Sciatic nerve (tissue), 2 donors: ENCODE measurements at places on chromosomes 12 and 14.

- DNase-seq = no peak
Observed at GRCh38 chr12:116647813-116648212, 88.6 kb downstream of the MAP1LC3B2 start.

GRCh38 chr12:113222730-113223531 lies 1.7 kb downstream of the TPCN1 start:
- DNase-seq = no peak

- DNase-seq = no peak
Observed at GRCh38 chr12:118065380-118065779, 4.4 kb upstream of the WSB2 start.

- DNase-seq = no peak
Observed at GRCh38 chr14:95290871-95291431, 28.8 kb downstream of the CLMN start.

- no peak for DNase-seq
Observed at GRCh38 chr14:39974036-39974435, 541.8 kb upstream of the FBXO33 start.

- DNase-seq = no peak
Observed at GRCh38 chr14:103279142-103280025, 54.7 kb upstream of the EIF5 start.

GRCh38 chr12:55931780-55932550 lies 1.0 kb downstream of the DGKA start:
- peak; percentile 81 for DNase-seq

DNA sequence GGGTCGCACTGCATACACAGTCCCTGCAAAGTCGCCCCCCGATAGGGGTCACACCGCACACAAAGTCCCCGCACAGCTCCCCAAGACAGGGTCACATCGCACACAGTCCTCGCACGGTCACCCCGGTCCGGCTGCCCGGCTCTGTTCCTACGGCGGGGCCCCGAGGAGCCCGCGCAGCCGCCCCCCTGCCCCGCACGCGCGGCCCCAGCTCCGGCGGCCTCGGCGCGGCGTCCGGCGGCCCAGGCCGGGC lies 300 bp downstream of the SSH1 start:
- DNase-seq = peak; percentile 70

- DNase-seq = no peak
Observed at GRCh38 chr14:74574706-74575105, 37.3 kb downstream of the LTBP2 start.

DNA sequence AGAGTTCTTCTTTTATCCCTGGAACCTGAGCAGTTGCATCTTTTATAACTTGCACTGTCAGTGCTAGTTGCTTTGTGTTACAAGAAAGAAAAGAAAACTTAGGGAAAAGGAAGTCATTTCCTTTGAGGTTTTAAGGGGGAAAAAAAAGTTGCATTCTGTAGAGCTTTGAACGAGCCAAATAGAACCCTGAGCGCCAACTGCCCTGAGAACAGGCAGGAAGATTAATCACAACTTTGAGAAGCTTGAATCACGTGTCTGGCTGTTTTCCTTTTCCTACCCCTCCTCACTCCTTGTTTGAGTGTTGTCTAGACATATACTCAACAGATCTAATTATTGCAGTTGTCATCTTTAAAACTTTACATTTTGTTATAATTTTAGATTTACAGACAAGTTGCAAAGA lies 12.5 kb downstream of the PCNX1 start:
- DNase-seq = no peak

DNA sequence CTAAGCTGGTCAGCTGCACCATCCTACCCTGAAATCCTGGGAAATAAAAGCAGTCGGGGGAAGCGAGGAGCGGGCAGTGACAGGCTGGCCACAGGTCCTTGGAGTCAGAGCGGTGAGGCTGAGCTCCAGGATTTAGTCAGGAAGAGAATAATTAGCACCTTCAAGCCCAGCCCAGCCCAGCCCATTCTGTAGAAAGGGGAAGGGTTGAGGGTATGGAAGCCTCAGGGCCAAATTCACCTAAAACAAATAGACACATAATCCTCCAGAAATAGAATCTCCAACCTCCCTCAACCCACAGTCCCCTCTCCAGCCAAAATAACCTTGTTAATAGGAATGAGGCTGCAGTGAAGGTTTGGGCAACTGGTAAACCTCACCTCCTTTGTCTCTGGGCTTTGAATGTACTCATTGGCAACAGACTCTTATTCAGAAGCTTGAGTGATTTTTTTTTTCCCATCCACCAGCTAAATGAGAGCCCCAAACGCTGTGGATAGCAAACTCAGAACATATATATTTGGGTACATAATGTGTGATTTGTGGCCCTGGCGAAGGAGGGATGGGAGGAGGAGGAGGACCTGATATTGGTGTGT lies 334.1 kb downstream of the DPF3 start:
- no peak for DNase-seq

DNA sequence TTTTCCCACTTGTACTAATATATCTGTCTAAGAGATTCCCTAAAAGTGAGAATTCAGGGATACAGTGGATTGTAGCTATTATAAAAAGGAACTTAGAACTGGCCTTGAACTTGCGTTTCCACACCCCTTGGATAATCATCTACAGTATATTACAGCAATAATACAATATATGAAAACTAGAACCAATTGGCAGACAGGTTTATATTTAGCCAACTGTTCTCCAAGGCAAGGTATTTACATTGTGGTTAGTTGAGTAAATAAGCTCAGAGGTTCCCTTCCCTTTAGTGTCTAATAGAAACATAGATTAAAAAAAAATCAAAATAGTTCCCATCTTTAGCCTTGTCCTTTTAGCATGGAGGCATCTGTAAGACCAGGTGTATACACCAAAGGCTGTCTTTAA lies 42.1 kb downstream of the LIMA1 start:
- no peak for DNase-seq

GRCh38 chr12:112514926-112515642 lies 96.3 kb downstream of the PTPN11 start:
- DNase-seq = no peak

- no peak for DNase-seq
Observed at GRCh38 chr12:90111791-90112580, 403.3 kb upstream of the ATP2B1 start.

DNA sequence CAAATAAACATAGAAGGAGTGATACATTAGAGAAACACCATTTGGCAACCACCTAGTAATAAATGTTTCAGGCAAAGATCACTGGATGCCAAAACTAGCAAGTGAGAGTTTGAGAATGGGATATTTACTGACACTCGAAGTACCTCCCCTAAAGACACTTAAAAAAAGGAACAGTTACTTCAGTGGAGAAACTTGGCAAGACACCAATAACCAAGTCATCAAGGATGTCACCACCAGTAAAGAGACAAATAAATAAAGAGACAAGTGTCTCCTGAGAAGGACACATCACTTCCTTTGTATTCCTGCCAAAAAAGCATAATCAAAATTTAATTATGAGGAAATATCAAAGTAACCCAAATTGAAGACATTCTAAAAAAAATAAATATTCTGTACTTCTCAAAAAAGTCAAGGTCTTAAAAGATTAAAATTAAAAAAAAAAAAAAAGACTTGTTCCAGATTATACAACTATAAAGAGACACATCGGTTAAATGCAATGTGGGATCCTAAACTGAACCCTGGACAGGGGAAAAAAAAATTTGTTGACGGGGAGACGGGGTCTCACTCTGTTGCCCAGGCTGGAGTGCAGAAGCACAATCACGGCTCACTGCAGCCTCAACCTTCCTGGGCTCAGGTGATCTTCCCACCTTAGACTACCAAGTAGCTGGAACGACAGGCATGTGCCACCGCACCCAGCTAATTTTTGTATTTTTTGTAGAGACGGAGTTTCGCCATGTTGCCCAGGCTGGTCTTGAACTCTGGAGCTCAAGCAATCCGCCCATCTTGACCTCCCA lies 26.4 kb downstream of the TM7SF3 start:
- DNase-seq = no peak

GRCh38 chr12:47277972-47278448 lies 198.3 kb upstream of the AMIGO2 start:
- DNase-seq = no peak

DNA sequence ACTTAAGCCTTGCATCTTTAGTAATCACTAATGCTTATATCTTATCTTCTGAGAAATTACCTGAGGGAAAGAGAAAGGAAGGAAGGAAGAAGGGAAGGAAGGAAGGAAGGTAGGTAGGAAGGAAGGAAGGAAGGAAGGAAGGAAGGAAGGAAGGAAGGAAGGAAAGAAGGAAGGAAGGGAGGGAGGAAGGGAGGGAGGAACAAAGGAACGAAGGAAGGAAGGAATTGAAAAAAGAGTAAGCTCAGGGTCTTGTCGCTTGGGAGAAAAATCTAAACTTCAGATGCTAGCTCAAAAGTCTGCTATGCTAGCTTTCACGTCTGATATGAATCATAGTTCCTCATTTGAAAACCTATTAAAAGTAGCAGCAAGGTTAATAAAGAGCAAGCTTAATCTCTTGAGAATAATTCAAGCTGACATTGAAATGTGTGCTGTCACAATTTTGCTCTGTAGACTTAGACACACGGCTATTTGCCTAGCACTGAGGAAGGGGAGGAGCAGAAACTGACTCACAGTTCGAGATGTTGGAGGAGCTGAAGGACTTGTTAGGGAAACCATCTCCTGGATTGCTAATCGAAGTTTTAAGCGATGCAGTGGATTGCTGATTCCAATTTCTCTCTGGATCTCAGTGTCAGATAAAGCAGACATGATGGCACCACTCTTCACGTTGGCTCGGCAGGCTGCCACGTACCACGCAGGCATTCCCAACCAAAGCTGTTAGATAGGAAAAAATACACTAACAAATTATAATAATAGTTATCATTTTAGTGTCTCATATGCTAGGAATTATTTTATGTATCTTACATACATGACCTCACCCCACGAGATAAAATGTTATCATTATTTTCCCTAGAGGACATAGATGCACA lies 216.7 kb downstream of the ACSS3 start:
- DNase-seq = no peak

DNA sequence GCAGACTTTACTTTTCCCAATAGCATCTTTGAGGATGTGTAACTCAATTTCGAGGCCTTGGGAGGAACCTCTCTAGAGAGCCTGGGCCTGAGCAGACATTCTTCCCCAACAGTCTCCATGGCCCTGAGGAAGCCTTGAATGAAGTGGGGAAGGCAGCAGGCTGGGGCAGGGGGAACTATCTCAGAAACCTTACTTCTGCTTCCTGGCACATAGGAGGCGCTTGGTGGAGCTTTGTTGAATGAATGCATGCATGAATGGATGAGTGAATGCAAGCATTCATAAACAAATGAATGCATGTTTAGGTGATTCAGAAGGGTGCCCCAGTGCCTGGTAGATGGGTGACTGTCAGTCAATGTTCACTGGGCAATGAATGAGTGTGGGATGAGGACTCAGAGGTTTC lies 58.3 kb downstream of the GALNT16 start:
- DNase-seq = peak; percentile 38

GRCh38 chr12:1204581-1205121 lies 213.6 kb downstream of the ERC1 start:
- DNase-seq = no peak

GRCh38 chr12:123107926-123108681 lies 42.8 kb downstream of the PITPNM2 start:
- no peak for DNase-seq

GRCh38 chr12:56158926-56159461 lies 835 bp downstream of the MYL6 start:
- peak; percentile 78 for DNase-seq

DNA sequence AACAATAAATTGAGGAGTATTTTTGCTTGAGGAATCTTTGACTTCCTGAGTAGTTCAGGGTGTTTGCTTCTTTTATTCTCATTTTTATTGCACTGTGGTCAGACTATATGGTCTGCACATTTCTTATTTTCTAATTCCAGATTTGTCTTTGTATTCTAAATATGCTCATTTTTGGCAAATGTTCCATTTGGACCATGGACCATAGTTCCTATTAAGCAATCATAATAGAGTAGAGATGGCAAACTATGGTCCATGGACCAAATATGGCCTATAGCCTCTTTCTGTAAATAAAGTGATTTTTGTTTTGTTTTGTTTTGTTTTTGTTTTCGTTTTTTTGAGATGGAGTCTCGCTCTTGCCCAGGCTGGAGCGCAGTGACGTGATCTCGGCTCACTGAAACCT lies 2.1 kb downstream of the GPRC5A start:
- DNase-seq = no peak

- DNase-seq = no peak
Observed at GRCh38 chr14:31127690-31128089, 79.9 kb downstream of the HECTD1 start.
